ENCODE measurements at places on chromosomes 2 and 18. TPM values are rescaled to one million over a fixed set of nuclear protein-coding genes. Genes with fewer than 3 reads are reported as not detected.

HOXD10 gene
- total RNA-seq: 5.5 TPM

TPO gene
- not detected for total RNA-seq

OSBPL6 gene
- total RNA-seq: 7.2 TPM

LRATD1 gene
- 0.07 TPM for total RNA-seq

LRP1B gene
- total RNA-seq: not detected

SLC5A6 gene
- 73.0 TPM for total RNA-seq

CMPK2 gene
- total RNA-seq: 1.3 TPM

TBR1 gene
- not detected for total RNA-seq

CDH19 gene
- 1.5 TPM for total RNA-seq

Data from A549 treated with ZK216348 at 1 μM for 4 hours (cell line).